AG10803 (cell line): ENCODE measurements at places on chromosomes 5 and 9.

DNA sequence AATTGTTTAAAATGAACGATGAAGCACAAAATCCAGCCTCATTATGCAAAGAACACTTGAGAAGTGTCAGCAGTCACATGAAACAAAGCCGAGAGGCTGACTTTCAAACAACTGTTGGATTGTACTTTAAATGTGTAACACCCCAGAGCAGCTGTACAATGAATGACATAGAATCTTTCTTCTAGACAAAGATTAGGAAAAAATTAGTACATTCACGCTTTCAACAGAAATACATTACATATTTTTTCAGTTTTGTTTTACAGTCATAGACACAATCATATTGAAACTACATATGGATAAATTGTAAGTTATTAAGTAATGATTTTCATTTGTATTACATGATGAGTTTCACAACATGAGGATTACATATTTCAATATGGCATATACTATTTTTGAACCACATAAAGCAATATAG is 10.6 kb upstream of the AGXT2 start:
- DNase-seq: no peak

DNA sequence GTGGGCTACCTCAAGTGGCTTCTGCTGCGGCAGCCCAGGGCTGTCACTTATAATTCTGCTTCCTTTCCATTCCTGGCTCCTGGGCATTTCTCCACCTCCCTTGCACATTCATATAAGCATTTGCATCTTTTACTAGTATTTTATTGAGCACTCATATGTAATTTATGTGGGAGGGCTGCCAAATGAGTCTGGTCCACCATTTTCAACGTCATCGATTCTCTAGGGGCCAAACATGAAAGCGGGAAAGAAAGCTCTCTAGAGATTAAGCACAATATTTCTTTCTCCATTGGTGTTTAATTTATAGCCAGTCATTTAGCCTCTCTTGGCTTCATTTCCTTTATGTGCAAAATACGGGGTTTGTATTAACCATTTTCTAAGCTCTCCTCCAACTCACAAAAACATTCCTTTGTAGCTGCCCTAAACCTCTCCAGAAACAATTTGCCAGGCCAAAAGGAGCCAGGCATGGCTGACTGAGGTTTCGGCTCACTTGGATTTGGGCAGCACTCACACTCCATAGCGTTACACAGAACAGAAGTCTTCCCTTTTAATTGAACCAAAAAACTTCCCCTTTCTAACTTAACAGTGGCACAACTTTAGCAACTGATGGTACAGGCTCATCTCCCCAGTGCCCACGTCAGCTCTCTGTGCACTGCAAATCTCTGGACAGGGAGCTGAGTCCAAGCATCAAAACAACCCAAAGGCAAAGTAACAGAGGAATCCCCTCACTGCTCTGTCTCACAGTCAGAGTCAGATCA is 183.5 kb downstream of the ROR2 start:
- no peak for DNase-seq

DNA sequence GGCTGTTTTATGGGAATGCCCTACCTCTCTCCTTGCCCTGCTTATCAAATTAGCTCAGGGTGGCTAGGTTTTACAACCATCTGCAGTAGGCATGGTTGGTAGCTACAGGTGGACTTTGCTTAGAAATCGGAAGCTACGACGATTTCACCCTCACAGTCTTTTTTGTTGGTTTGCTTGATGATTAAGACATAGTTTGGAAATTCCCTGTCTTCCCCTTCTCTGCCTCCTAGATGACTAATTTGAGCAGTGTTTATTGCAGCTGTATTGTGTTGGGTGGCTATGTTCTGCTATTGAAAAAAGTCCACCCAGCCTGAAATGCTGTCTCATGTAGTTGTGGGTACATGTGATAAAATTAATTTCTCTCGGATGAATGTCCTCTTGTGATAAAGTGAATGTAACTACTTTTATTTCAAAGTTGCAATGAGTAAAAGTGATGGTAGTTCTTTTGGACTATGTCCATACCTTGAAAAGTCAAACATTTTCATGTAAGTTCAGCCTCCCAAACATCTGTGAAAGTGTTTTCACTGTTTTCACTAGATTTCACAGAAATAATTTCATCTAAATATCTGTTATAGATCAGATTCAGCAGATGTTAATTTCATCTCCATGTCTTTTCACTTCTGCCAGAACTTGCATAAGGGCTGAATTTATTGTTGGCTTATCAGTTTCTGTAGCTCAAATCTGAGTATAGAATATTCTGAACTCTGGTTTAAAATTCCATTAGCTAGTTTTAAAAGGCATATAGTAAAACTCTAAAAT is 37.3 kb upstream of the FYB1 start:
- DNase-seq: peak; percentile 67

GRCh38 chr5:173653822-173654523 is 37.5 kb upstream of the BOD1 start:
- no peak for DNase-seq

GRCh38 chr9:125922854-125923253 is 175.7 kb downstream of the PBX3 start:
- peak; percentile 13 for DNase-seq

DNA sequence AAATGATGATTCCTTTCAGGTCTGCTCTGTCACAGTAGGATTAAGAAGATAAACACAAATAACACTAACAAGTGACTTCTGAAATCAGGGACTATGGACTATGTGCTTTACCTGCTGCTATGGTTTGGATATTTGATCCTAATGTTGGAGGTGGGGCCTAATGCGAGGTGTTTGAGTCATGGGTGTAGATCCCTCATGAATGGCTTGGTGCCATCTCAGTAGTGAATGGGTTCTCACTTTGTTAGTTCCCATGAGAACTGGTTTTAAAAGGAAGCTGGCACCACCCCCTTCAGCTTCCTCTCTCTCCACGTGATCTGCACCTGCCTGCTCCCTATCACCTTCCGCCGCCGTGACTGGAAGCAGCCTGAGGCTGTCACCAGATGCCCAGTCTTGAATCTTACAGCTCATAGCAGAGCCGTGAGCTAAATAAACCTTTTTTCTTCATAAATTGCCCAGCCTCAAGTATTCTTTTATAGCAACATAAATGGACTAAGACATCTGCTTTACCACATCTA is 3.3 kb downstream of the PPIC start:
- no peak for DNase-seq

DNA sequence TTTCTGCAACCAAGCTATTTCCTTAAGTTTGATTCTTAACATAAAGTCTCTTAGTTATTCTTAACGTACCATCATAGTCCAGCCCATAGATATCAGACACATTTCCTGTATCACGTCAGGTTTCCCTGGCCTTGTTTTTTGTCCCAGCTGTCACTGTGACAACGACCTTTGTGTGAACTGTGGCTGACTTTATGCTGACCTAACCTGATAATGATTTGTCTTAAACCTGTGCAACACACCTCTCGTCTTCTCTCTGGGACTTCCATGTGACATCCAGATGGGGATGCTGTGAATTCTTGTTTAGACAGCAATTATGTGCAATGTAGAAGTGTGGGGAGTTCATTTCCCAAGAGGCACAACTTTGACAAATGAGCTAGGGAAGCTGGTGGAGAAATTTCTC is 662.8 kb downstream of the PTPRD start:
- peak; percentile 12 for DNase-seq

- no peak for DNase-seq
Measured at GRCh38 chr5:110195288-110195687, 505.6 kb downstream of the MAN2A1 start.
